ENCODE measurements at places on chromosomes 5 and 9.
A peak's percentile ranks its signal among the peaks of the same experiment; 100 is the strongest.

- DNase-seq = no peak
These were observed 118.1 kb upstream of the TARS1 start for GRCh38 chr5:33322632-33323031.

GRCh38 chr9:89319015-89319905 is 960 bp downstream of the SECISBP2 start:
- DNase-seq = no peak

- DNase-seq = peak; percentile 61
These were observed 13.6 kb upstream of the GM2A start for GRCh38 chr5:151239237-151239861.

GRCh38 chr9:1025131-1025530 is 25.0 kb upstream of the DMRT2 start:
- DNase-seq = no peak

DNA sequence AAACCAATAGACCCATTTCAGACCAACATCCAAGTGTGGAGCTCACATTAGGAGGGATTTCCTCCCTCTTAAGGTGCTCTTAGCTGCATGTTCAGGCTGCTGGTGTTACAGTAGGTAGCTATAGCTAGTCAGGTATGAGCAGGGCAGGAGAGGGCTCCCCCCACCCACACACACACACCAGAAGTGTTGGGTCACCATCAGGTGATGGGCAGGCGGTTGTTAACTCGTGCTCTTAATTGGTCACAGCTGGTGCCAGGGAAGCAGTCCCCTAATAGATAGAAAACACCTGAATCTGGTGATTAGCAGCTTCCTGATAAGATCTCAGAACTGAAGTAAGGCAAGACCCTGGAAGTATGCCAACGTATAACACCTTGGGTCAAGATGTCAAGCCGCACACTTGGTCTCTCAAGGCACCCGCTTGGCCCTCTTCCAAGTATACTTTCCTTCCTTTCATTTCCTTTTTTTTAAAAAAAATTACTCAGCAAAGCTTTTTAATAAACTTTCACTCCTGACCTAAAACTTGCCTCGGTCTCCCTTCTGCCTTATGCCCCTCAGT is 532.4 kb downstream of the DNAH5 start:
- DNase-seq = no peak

DNA sequence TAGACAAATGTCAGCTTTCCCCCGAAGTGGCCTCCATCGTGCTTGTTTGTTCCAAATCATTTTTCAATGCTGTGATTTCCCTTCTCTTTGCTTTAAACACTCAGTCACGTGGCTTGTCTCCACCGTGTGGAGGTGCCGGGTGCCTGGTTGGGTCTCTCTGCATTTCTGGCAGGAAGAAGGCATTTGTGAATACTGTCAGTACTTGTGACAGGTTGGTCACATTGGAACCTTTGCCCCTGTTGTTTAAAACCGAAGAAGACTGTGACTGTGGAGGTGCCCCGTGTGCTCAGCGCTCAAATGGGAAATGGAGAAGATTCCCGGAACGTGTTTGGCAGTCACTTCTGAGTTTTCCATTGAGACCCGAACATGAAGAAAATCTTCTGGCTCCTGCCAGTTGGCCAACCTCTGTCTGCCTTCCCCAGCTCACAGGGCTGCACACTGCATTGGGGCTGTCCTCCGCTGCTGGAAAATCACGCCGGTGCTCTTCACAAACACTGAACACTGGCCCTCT is 74.6 kb downstream of the LMNB1 start:
- no peak for DNase-seq

All from neural progenitor cell (in vitro differentiated cells).